ENCODE measurements at places on chromosomes 12 and 14.

GRCh38 chr14:86683561-86683960 is 1153.6 kb downstream of the FLRT2 start:
- DNase-seq, result no peak

DNA sequence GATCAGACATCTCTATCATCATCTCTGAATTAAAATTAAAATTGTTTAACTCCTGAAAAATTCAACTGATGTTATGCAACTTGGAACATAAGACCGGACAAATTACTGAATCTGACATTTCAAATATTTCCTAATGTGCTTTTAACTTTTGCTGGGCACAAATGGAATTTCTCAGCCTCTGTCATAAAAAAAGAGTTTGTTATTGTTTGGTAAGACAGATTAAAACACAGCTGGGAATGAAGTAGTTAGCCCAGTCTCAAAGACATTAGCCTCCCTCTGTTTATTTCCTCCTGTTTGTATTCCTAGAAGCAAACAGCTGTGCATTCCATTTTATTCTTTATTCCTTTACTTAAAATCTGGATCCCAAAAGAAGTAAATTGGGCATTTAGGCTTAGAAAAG is 29.4 kb downstream of the PLEKHA5 start:
- no peak for DNase-seq

DNA sequence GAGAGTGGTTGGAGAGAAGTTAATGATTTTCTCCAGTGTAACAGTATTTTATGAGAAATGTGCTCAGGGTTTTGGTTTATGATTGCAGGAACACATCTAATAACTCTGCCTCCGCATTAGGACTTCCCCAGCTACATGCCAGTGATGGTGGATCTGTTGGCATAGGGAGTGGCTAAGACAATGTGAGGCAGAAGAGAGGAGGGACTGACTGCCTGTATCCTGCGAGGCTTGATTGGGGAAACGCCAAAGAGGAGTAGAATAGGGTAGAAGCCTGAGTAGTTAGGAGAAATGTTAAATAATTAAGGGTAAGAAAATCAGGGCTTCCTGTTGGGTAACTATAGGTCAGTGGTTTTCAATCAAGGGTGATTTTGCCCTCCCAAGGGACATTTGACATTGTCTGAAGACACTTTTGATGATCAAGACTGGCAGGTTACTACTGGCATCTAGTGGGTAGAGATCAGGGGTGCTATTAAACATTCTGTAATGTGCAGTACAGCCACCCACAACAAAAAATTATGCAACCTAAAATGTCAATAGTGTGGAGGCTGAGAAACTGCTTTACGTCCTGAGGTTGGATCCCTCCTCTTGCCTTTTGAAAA is 12.8 kb downstream of the TDG start:
- DNase-seq, result no peak

- DNase-seq, result no peak
These were observed 301.6 kb downstream of the ATP23 start for GRCh38 chr12:58242796-58243630.

DNA sequence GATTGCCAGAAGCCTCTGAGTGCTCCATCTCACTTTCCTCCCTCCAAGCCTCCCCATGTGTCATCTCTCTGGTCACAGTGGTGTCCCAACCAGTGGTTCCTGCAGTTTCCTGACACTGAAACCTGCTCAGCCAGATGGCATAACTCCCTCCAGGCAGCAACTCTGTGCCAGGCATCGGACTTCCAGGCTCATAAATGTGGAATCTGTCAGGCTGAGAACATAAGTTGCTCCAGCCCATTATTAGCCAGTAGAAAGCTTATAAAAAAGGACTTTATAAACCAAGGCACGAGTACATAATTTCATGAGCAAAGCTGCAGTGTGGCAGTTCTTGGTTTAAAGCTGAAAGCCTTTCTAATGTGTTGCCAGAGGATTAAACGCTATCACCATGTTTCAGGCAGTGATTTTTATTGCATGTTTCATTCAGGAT is 194.3 kb downstream of the DACT1 start:
- DNase-seq, result no peak

DNA sequence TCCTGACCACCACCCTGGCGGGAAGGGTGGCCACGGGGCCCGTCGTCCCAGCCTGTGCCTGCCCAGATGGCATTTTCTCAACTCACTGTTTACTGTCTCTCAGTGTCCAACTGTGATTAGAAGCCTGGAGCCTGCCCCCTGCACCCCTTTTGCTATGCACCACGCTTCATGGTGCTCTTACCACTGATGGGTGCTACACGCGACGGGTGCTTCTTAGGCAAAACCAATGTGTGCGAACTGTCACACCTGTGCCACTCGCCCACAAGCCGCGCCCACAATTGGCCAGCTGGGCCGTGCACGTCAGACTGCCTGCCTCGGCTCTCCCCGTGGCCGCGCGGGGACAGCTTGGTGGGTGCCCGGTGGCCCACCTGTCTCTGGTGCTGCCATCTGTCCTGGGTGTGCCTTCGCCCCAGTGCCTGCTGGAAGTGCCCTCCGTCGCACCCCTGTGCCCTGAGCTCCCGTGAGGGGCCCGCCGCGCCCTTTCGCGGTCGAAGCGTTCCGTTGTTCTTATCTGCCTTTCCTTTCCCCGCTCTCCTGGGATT is 15.1 kb upstream of the AMN start:
- DNase-seq, result no peak

DNA sequence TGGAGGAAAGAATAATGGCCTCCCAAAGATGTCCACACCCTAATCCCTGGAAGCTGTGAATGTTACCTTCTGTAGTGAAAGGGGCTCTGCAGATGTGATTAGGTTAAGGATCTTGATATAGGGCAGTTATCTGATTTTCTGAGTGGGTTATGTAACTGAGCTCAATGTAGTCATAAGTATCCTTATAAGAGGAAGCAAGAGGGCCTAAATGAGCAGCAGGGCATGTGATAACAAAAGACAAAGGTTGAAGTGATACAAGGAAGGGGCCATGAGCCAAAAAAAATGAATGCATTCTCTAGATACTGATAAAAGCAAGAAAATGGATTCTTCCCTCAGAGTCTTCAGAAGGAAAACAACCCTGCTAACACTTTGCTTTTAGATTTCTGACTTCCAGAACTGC is 78.8 kb downstream of the OSBPL8 start:
- no peak for DNase-seq

GRCh38 chr12:26832822-26833742 is at the start of gene ITPR2:
Gene ITPR2, minus strand, starts transcription at chr12:26833194. Its CDS starts 413 bp downstream, at chr12:26832781.
- DNase-seq, result peak; percentile 95

- DNase-seq, result no peak
These were observed 68.7 kb upstream of the STXBP6 start for GRCh38 chr14:25118671-25119070.

- no peak for DNase-seq
These were observed 42.2 kb upstream of the SLC6A13 start for GRCh38 chr12:304805-305204.

GRCh38 chr12:107374161-107374840 is 281.0 kb upstream of the CRY1 start:
- no peak for DNase-seq

GRCh38 chr12:54147186-54147585 is 41.6 kb downstream of the SMUG1 start:
- DNase-seq, result no peak

DNA sequence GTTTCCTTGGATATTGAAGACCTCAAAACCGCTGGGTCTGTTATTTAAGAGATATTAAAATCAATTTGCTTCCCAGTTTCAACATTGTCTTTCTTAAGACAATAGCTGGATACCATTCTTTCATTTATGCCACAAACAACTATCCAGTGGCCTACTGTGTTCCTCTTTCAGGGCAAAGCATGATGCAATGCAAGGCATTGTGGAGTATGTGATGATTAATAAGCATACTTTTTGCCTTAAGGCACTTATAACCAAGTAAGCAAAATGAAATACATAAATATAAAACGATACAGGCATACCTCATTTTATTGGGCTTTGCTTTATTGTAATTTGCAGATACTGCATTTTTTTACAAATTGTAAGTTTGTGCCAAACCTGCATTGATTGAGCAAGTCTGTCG is 45.5 kb downstream of the SCN8A start:
- DNase-seq, result no peak

DNA sequence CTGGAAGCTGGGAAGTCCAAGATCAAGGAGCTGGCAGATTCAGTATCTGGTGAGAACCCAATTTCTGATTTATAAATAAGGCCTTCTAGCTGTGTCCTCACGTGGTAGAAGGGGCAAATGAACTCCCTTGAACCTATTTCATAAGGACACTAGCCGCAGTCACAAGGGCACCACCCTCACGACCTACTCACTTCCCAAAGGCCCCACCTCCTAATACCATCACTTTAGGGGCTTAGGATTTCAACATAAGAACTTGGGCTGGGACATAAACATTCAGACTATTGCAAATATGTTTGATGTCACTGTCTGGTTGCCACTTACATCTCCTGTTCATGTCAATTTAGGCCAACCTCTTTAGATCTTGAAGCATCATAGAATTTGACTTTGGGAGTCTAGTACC is 10.8 kb upstream of the CNIH1 start:
- DNase-seq, result no peak

DNA sequence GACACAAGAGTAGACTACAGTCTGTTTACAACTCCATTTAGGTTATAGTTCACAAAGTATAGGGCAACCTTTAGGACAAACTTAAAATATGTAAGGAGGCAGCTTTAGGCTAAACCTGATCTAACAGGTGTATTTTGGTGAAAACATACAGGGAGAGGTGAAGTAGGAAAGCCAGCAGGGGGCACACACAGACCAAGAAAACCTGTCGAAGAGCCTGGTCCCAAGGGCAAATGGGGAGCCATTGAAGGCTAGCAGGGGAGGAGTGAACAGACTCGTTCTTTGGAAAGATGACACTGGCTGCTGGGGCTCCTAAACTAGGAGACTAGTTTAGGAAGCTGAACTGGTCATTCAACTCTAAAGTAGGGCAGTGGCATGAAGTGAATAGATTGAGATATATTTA is 138.8 kb upstream of the WSCD2 start:
- peak; percentile 39 for DNase-seq

Data from activated naive CD8-positive, alpha-beta T cell treated with anti-CD3 and anti-CD28 coated beads, Interleukin-2, amount 50 U/mL, for 24 hours (primary cell).